ENCODE measurements at places on chromosomes 13 and 19. TPM values are rescaled to one million over a fixed set of nuclear protein-coding genes. Genes with fewer than 3 reads are reported as not detected.

VSTM1 gene
- total RNA-seq: not detected

ZNF530 gene
- total RNA-seq: 4.4 TPM

DNA sequence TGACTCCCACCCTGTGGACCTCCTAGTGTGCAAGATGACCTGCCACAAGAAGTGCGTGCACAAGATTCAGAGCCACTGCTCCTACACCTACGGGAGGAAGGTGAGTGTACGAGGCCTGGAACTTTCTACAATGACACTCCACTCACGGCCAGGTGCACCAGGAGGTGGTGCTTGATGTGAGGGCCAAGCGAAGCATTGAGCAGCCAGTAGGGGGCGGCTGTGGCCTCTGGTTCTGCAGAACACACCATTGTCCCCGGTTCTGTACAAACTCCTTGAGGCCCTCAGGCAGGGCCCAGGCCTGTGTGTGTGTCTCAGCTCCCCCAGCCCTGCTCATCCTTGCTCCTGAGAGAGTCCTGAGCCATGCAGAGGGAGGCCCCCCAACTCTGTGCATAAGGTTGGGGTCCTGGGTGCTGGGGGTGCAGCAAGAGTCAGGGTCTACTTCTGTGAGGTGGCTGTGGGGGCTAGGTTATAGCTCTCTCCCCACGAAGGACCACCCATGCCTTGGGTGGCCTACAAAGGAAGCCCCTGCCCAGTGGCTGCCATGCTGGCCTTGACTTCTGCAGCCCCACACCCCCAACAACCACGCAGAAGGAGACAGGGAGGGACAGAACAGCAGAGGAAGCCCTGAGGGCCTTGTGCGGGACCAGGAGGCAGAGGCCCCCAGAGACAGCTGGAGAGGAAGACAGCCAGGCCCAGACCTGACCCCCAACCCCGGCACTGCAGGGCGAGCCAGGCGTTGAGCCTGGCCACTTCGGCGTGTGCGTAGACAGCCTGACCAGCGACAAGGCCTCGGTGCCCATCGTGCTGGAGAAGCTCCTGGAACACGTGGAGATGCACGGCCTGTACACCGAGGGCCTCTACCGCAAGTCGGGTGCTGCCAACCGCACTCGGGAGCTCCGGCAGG lies 9.7 kb upstream of the USE1 start:
- peak; percentile 82 for DNase-seq

ZNF626 gene
- total RNA-seq: 7.1 TPM

DLL3 gene
- total RNA-seq: not detected

RFC3 gene
- 62.5 TPM for total RNA-seq

RFXAP gene
- 0.80 TPM for total RNA-seq

DNA sequence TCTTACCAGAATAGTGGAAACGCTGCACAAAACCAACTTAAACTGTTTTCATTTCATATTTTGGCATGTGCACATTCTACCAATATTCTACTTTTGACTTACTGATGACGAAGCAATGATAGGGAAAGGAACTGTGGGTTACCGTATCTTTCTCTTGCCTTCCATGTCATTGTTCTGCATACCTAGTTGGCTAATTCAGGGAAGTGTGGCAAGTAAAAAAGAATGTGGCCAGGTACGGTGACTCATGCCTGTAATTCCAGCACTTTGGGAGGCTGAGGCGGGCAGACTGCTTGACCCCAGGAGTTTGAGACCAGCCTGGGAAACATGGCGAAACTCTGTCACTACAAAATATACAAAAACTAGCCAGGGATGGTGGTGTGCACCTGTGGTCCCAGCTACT lies 108.2 kb downstream of the SIPA1L3 start:
- DNase-seq: no peak

DIRAS1 gene
- total RNA-seq: 1.4 TPM

DNA sequence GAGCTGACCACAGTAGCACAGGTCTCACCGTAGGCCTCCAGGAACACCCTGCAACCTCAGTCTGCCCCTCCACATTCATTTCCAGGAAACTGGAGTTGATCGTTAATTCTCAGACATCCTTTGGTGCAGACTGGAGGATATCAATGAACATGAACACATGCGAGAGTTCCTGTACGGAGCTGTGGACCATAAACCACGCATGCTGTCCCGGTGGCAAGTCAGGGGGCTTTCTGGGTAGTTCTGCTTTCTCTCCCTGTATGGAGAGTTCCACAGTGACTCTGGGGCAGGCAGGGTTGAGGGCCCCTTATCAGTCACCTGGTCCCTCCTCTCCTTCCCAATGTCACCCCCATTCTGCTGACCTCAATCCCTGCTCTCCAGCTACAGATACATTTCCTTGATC lies 55.5 kb upstream of the URI1 start:
- no peak for DNase-seq

DNA sequence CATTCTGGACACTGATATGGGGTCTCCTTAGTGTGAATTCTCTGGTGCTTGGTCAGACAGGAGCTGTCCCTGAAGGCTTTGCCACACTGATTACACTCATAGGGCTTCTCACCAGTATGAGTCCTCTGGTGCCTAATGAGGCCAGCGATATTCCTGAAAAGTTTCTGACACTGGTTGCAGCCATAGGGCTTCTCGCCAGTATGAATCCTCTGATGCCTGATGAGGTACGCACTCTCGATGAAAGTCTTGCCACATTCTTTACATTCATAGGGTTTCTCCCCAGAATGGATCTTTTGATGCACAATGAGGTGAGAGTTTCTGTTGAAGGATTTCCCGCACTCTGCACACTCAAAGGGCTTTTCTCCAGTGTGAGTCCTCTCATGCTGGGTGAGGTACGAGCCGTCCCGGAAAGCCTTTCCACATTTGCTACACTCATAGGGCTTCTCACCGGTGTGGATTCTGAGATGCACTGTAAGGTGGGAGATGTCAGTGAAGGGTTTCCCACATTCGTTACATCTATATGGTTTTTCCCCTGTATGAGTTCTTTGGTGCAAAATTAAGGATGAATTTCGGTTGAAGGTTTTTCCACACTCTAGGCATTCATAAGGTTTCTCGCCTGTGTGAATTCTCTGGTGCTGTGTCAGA lies 22.4 kb downstream of the ZNF329 start:
- no peak for DNase-seq

TLE6 gene
- total RNA-seq: not detected

ZNF835 gene
- 2.2 TPM for total RNA-seq

- DNase-seq: no peak
These were observed 169.5 kb upstream of the UFM1 start for GRCh38 chr13:38180126-38180525.

DNA sequence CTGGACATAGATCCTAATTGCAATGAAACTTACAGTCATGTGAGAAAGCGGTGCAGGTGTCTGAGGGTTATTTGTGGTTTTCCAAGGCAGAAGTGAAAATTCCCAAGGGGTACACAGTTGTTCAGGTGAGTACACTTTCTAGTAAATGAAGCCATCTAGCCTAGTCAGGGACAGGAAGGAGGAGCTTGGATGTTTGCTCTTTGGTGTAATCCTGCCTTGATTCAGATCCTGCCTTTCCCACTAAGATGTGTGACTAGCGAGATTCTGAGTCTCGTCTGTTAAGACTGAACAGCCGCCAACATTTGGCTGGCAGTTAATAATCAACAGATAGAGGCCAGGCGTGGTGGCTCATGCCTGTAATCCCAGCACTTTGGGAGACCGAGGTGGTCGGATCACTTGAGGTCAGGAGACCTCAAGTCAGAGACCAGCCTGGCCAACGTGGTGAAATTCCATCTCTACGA lies 2.5 kb downstream of the RPS9 start:
- no peak for DNase-seq

RFPL4A gene
- total RNA-seq: not detected

PCDH9 gene
- 0.37 TPM for total RNA-seq

RNF225 gene
- total RNA-seq: not detected

KISS1R gene
- total RNA-seq: not detected

GRCh38 chr13:110650436-110650835 lies 35.1 kb downstream of the NAXD start:
- no peak for DNase-seq

GRCh38 chr19:54670576-54671357 lies 8.0 kb downstream of the LILRB4 start:
- no peak for DNase-seq

- no peak for DNase-seq
These were observed 35.0 kb downstream of the SUGP2 start for GRCh38 chr19:18998276-18998675.

- DNase-seq: peak; percentile 9
These were observed 439.1 kb upstream of the ZNF507 start for GRCh38 chr19:31906111-31906871.

DNA sequence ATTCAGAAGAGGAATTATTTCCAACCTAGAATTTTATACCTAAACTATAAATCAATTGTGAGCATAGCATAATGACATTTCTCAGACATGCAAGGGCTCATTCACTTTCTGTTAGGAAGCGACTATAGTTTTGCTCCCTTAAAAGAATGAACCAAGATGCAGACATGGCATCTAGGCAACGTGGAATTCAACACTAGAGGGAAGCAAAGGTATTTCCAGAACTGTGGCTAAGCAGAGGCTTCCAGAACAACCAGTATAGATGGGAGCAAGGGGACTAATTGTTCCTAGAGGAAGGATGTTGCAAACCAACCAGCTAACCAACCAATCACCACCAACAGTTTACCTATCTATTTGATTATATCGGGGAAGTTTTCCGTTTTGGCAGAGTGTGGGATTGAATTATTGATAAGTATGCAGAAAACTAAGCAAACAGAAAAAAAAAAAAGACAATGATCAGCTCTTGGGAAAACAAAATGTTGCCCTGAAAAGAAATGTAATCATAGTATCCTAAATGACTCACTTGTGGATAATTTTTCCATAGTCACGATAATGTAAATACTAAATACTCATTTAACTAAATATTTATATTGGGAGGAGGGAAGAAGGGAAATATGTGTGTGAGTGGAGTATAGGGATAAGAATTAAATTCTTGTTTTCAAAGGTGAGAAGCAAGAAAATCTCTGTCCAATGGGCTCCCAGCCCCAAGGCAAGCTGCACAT lies 21.1 kb downstream of the ARL11 start:
- no peak for DNase-seq

ZFP36 gene
- total RNA-seq: 924 TPM

DNA sequence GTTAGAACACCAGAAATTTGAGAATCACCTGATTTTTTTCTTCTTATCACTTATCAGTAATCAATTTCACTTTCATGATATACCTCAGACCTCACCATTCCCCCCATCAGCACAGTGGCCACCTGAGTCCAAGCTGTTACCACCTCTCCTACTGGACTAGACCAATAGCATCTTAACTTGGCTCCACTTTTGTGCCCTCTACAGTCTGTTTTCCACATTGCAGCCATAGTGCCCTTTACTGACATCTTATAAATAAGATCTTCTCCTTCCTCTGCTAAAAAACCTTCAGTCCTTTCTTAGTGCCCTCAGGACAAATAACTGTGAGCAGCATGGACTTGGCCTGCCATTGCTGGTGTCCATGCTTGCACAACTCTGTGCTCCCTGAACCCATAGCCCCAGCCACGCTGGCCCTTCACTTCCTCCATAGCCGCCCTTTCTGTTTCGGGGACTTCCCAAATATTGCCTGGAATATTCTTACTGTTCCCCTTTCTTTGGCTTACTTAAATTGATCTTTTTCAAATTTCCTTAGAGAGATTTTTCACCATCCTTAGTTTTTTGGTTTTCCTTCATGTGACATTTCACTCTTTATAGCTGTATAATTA lies 380.8 kb downstream of the LMO7 start:
- peak; percentile 8 for DNase-seq

SOX21 gene
- not detected for total RNA-seq

GRCh38 chr13:58190577-58190976 lies 559.0 kb downstream of the PCDH17 start:
- no peak for DNase-seq

DNA sequence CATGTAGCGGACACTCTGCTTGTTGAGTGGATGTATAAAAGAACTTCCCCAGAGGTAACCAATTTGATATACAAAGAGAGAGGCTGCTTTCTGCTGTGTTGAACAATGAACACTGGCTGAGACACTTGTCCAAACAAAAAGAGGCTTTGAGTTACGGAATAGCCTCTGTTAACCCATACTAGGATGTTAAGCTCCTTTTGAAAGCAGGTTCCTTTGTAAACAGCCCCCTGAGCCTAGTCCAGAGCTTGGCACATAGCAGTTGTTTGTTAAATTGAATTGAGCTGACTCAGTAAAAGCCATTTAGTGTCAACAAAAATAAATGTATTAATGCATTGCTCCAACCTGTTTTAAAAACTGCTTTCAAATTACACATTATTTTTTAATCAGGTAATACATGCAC lies 200.1 kb downstream of the MZT1 start:
- no peak for DNase-seq

HSPB6 gene
- 25.2 TPM for total RNA-seq

FCGBP gene
- 6,178 TPM for total RNA-seq

DNA sequence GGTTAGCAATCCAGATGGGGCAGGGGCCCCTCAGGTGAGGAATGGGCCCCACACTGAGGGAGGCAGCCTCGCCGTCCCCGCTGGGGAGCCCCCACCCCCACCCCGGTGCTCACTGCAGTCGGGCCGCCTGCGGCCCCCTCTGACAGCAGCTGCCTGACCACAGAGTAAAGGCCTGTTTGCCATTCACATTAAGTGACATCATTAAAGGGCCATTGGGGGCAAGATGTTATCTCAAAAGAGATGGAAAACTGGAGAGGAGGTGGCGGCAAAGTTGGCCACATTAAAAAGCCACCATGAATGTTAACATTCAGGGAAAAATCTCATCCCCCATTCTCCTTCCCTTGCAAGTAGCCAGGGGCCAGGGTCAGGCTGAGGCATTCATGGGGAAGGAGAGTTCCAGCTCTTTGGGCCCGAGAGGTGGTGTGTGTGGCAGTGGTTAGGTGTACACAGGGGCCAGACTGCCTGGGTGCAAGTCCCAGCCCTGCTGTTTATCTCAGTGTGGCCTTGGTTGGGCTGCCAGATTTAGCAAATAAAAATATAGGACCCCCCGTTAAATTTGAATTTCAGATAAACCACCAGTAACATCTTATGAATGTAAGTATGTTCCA lies 20.9 kb downstream of the VSTM2B start:
- no peak for DNase-seq

DNA sequence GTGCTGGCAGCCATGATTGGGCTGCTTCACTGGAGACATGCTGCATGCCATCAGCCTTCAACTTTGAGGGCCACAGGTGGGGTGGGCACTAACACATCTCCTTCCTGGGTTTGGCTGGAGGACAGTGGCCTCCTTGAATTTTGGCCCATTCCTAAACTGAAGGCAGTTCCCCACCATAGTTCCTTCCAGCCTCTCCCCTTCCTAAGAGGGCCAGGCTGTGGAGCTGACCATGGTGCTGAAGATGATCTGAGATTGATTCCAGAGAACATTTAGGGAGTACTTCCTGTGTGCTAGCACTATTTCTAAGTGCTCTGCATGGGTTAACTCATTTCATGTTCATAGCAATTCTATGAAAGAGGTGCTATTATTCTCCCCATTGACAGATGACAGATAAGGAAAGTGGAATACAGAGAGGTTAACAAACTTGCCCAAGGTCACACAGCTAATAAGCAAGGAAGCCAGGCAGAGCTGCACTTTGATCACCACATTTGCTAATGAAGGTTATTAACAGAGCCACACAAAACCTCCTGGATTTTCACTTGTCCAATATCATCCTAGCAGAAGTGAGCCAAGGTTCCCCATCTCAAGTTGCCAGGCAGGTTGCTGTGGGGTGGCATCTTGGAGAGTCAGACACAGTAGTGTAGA lies 175.3 kb downstream of the ZIC5 start:
- DNase-seq: no peak

All from transverse colon (tissue), 4 donors.